ENCODE measurements at places on chromosomes 3 and 15.

- DNase-seq, result no peak
Observed at GRCh38 chr15:95265419-95265997, 1034.1 kb downstream of the MCTP2 start.

DNA sequence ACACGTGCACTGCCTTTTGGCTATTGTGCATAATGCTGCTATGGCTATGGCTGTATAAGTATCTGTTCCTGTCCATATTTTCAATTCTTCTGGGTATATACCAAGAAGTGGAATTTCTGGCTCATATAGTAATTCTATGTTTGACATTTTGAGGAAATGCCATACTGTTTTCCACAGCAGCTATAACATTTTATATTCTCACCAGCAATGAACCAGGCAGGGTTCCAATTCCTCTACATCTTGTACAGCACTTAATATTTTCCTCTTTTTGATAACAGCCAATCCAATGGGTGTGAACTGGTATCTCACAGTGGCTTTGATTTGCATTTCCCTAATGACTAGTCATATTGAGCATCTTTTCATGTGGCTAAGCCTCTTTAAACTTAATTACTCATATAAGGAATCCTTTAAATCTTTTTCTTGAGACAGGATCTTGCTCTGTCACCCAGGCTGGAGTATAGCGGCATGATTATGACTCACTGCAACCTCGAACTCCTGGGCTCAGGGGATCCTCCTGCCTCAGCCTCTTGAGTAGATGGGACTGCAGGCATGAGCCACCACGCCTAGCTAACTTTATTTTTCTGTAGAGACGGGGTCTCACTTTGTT is 38.1 kb upstream of the IGDCC4 start:
- DNase-seq, result no peak

DNA sequence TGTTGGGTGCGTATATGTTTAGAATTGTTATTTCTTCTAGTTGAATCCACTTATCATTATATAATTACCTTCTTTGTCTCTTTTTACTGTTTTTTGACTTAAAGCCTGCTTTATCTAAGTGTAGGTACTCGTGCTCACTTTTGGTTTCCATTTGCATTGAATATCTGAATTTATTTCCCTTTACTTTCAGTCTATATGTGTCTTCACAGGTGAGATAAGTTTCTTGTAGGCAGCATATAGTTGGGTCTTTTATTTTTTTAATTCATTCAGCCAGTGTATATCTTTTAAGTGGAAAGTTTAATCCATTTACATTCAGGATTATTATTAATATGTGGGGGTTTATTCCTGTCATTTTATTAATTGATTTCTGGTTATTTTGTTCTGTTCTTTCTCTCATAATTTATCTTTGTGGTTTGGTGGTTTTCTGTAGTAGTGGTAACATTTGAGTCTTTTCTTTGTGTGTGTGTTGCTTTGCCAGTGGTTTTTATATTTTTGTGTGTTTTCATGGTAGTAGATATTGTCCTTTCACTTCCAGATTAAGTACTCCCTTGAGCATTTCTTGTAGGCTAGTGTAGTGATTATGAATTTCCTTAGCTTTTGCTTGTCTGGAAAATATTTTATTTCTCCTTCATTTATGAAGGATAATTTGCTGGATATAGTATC is 27.3 kb downstream of the STT3B start:
- no peak for DNase-seq

GRCh38 chr3:53510508-53510907 is 16.1 kb downstream of the CACNA1D start:
- DNase-seq, result no peak

- no peak for DNase-seq
Observed at GRCh38 chr3:194582196-194582905, 50.9 kb downstream of the TMEM44 start.

DNA sequence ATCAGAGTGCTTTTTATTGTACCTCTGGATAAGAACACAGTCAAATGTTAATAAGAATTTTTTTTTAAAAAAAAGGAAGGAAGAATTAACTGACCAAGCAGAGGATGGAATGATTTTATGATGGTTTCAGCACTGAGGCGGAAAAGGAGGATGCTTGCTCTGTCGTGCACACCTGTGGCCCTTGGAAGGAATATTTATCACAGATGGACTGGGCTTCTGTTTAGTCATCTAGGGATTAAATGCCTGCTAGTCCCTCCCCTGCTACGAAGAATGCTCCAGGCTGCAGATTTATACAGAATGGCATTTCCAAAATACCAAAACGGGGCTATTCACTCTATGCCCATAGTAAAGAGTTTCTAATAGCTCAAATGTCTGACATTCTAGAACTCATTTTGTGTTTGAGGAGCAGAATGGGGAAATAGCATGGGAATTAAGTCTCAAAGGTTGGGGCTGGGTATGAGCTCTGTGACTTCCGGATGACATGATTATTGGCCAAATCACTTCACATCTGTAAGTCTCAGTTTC is 92.8 kb upstream of the BCL6 start:
- DNase-seq, result no peak

DNA sequence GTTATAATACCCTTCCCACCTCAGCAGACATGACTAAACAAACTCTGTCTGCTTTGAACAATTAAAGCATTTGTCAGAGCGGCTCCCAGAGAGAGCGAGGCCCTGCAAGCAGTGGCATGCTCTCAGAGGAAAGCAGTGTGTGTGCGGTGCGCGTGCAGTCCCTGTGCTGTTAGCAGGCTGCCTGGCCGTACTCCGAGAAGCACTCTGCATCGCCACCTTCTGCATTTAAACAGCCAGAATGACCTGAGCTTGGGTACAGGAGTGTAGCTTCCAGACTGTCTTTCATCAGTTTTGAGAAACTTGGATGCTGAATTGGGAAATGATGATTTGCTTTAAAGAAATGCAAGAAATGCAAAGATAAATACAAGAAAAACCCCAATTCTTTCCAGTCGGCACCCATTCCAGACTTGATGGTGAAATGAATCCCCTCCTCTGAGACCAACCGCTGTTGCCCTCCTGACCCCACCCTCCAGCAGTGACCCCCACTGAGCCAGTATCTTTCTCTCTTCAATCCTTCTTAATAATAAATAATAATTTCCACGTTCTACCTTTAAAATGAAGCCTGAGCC is 113.5 kb downstream of the VGLL4 start:
- DNase-seq, result no peak

GRCh38 chr3:15327941-15328340 is 4.4 kb downstream of the SH3BP5 start:
- DNase-seq, result peak; percentile 9

GRCh38 chr3:4517093-4517492 is 23.9 kb downstream of the ITPR1 start:
- DNase-seq, result no peak

DNA sequence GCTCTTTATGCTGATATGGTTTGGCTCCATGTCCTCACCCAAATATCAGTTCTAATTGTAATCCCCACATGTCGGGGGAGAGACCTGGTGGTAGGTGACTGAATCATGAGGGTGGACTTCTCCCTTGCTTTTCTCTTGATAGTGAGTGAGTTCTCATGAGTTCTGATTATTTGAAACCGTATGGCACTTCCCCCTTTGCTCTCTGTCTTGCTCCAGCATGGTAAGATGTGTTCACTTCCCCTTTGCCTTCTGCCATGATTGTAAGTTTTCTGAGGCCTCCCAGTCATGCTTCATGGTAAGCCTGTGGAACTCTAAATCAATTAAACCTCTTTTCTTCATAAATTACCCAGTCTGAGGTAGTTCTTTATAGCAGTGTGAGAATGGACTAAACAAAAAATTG is 107.6 kb downstream of the IMPG2 start:
- no peak for DNase-seq

DNA sequence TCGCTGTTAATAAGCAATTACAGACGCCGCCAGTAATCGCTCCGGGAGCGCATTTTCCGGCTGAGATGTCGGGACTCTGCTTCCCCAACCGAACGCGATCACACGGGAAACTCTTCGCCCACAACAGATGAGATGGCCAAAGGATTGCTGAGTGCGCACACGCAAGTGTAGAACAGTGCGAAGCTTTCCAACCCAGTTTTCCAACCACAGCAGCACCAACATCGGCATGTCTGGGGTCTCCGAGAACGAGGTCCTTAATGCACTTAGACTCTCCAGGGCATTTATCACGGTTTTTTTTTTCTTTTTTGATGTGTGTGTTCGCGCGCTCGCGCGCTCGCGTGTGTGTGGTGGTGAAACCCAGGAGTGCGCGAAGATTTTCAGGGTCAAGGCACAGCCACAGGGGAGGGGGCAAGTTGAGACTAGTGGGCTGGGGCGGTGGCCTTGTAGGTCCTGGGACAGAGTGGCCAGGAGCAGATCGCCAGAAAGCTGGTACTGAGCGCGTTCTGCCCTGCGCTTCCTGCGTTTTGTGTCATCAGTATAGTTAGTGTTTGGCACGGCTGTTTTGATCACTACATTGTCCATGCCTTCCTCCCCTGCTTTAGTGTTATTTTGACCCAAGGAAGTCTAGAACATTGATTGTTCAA is 1.8 kb upstream of the EOMES start:
- DNase-seq, result no peak

DNA sequence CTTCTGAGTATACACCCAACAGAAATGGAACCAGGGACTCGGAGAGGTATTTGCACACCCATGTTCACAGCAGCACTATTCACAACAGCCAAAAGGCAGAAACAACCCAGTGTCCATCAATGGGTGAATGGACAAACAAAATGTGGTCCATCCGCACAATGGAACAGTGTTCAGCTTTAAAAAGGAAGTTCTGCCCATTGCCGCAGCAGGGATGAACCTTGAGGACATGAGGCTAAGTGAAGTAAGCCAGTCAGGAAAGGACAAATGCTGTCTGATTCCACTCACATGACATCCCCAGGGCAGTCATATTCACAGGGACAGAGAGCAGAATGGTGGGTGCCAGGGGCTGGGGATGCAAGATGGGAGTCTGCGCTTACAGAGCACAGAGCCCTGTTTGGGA is 7.5 kb downstream of the IQSEC1 start:
- DNase-seq, result no peak

DNA sequence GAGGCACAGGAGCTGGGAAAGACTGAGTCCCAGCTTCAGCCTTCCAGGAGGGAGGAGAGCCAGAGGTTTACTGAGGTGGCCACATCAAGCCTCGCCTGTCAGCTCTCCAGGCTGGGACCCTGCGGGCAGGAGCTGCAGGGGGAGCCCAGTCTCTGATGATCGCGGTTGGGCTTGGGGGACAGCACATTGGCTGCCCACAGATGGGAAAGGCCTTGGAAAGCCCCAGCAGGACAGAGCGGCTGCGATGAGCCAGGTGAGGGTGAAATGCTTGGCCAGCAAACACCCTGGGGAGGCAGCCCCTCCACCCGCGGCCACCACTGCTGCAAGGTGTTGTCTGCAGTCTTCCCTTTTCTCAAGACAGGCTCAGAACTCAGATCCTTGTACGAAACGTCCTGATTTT is 31.2 kb downstream of the SEC61A1 start:
- DNase-seq, result no peak

- DNase-seq, result no peak
Observed at GRCh38 chr15:72369964-72370363, 5.8 kb downstream of the HEXA start.

- DNase-seq, result no peak
Observed at GRCh38 chr3:197847866-197848401, 56.9 kb downstream of the LRCH3 start.

DNA sequence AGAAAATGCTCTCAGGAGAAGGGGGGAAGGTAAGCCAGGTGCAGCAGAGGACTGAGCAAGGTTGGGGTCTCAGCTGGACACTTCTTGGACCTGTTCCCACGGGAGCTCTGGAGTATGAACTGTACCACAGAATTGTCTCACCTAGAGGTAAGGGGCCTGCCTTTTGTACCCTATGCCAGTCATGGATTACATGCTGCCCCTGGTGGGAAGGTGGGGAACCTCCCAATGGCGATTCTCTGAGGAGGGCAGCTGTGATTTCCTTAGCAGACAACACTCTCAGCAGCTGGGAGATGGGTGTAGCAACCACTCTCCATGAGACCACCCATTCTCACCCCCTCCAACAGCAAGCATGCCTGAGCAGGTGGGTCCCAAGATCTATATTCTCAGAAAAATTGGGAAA is 329.4 kb upstream of the CTNNB1 start:
- DNase-seq, result no peak

DNA sequence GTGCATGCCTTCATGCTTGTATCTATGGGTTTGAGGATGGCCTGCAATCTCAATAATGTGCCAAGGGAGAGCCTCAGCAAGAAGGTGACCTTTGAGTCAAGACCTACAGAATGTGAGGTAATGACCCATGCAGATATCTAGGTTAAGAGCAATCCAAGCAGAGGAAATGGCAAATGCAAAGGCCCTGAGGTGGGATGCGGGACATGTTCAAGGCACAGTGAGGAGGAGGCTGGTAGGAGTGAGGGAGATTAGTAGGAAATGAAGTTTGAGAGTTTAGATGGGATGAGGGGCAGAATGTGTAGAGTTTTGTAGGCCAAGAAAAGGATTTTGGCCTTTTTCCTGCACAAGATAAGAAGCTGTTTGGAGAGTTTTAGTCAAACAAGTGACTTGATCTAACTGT is 4.7 kb upstream of the MAP2K5 start:
- DNase-seq, result no peak

- no peak for DNase-seq
Observed at GRCh38 chr3:105436687-105437086, 70.0 kb downstream of the ALCAM start.

GRCh38 chr3:29822071-29822470 is 541.2 kb downstream of the RBMS3 start:
- DNase-seq, result no peak

- DNase-seq, result no peak
Observed at GRCh38 chr3:115436767-115437301, 186.5 kb upstream of the GAP43 start.

DNA sequence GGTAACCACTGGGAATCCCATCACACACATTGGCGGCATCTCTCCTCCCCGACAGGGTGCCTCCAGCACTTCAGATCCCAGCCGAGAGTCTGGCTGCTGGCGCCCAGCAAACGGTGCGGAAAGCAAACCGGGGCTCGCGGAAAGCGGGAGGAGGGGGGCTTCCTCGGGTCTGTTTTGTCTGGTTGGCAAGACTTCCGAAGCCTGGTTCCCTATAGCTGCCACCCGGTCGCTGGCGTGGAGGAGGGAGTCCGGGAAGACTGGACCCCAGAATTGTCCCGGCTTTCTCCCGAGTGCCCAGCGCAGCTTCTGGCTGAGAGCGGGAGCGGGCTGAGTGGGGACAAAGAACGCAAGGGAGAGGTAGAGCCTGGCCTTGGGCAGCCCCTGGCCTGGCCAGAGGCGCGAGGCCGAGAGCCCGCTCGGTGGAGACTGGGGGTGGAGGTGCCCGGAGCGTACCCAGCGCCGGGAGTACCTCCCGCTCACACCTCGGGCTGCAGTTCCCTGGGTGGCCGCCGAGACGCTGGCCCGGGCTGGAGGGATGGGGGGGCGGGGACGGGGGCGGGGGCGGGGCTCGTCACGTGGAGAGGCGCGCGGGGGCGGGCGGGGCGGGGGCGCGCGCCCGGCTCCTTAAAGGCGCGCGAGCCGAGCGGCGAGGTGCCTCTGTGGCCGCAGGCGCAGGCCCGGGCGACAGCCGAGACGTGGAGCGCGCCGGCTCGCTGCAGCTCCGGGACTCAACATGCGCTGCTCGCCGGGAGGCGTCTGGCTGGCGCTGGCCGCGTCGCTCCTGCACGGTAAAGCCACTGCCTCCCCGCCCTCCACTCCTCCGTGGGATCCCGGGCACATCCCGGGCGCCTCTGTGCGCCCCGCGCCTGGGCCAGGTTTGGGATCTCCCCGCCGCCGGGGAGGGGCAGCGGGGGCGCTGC is at the start of gene CHRNA7:
CHRNA7 (plus strand) TSS at position 654 of the 920 bp plus-strand sequence; CDS start at position 734, 80 bp downstream.
- DNase-seq, result peak; percentile 1

GRCh38 chr15:67179411-67179995 is 75.0 kb downstream of the AAGAB start:
- no peak for DNase-seq

GRCh38 chr15:77015646-77016320 is 20.9 kb downstream of the PSTPIP1 start:
- no peak for DNase-seq

- DNase-seq, result no peak
Observed at GRCh38 chr3:179981646-179982045, 55.1 kb downstream of the PEX5L start.
